ENCODE measurements at places on chromosomes 11 and 22.

DNA sequence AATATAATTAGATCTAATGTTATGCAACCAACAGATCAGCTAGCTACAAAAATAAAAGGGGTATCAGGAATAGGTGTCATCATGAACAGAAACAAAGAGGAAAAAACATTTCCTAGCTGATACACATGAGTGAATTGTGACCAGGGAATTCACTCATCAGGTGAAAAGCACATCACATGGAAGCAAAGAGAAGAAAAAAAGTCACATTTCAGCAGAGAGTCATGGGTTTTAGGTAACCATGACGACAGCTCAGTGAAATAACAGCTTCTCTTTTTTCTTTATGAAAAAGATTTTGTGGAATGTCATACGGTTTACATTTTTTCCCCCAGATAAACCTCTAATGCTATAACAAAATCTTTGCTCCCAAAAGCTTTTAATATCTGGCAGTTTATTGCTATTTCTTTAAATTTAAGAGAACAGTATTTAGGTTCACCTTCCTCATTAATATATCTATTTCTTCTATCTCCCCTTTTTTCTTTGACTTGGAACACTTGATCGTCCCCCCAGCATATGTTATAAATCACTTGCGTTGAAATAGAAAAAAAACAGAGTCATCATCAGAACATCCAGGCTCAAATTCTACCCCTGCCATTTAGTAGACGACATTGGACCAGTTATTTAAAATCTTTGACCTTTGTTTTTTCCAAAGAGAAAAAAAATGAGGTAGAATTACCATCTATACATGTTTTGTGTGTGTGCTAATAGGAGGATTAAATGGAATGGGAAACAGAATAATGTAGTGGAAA is 5.3 kb downstream of the TYR start:
- no peaks in the 10 kb centered on the region for H3K27me3 ChIP-seq
- H3K36me3 ChIP-seq, result no peaks in the 10 kb centered on the region
- no peak overlapping the region for H3K27ac ChIP-seq

- no peaks in the 10 kb centered on the region for H3K36me3 ChIP-seq
- no peak overlapping the region for H3K27ac ChIP-seq
- H3K27me3 ChIP-seq, result peaks cover 63% of the 10 kb centered on the region
- H3K4me1 ChIP-seq, result peaks cover 9% of the 10 kb centered on the region
These were observed 2.4 kb upstream of the WNT11 start for GRCh38 chr11:76208438-76209374.

DNA sequence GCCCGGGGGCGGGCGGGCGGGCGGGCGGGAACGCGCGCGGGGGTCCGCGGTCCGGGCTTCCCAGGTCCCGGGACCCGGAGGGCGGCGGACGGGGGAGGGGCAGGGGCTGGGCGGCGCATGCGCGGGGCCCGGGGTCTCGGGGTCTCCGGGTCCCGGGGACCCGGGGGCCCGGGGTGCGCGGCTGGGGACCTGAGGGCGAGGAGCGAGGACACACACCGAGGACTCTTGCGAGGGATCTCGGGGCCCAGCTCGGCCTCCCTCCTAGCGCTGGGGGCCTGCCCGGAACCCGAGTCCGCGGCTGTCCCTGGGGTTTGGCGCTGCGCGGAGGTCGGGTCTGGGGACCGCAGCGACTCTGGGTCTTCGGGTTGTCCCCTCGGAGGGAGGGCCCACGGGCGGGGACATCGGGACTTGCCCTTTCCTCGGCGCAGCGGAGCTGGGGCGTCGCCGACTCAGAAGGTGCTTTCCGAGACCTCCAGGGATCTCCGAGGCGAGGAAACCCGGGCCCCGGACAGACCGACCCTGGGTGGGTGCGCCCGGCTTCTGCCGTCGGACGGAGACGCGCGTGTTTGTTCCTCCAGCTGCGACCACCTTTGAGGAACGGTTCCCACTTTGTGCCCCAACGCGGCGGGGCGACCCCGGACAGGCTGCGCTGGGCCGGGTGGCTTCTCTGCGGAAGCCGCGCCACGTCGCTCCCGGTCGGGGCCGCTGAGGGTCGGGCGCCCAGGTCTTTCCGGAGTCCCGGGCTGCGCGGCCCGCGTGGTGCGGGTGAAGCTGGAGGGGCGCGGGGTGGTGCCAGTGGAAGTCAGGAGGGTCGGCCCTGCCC is 540 bp downstream of the PPARA start:
- H3K36me3 ChIP-seq, result peaks cover 14% of the 10 kb centered on the region
- no peak overlapping the region for H3K27ac ChIP-seq
- peak; percentile 47 for DNase-seq
- peaks cover 12% of the 10 kb centered on the region for H3K4me1 ChIP-seq

DNA sequence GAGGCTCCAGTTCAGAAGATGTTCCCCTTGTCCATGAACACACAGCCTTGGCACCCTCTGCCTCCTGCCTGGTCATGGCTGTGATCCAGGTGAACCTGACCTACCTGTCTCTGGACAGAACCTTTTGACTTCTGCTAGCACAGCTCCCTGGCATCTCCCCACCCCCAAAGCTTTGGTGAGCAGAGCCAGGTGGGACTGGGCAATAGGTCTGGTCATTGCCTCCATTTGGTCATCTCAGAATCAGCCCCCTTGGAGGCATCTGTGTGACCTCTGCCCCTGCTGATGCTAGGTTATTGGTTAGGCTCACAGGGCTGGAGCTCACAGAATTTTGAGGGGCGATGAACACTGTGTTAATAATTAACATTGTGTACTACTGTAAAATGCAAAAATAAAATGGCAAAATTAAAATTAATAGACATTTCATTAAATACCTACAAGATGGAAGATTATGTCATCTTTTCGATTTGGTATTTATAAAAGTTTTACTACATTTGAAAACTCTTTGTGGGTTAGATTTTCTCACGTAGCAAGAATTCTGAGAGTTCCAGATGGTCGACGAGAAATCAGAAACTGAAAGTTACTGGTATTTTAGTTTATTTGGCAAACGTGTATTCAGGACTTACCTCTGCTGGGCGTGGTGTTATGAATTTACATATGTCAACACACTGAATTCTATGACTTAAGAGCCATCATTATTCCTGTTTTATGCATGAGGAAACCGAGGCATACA is 8.3 kb upstream of the KIAA0930 start:
- no peaks in the 10 kb centered on the region for H3K4me1 ChIP-seq
- DNase-seq, result no peak
- H3K27me3 ChIP-seq, result no peaks in the 10 kb centered on the region
- H3K4me3 ChIP-seq, result no peak overlapping the region

DNA sequence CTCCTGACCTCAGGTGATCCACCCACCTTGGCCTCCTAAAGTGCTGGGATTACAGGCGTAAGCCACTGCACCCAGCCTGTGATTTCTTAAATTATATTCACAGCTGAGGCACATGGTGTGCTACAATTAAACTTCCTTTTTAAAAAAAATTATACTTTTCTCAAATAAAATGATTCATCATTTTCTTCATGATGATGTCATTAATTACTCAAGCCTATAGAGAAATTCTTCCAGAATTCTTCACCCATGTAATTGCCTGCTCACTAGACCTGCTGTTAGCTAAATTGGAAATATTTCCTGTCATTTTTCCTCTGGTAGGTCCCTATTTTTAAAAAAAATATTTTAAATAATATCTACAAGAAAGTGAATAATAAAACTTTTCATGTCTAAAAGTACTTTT is 440.0 kb upstream of the ANO3 start:
- H3K27me3 ChIP-seq, result no peaks in the 10 kb centered on the region
- H3K27ac ChIP-seq, result no peak overlapping the region
- DNase-seq, result no peak
- no peak overlapping the region for H3K4me3 ChIP-seq
- no peaks in the 10 kb centered on the region for H3K36me3 ChIP-seq

DNA sequence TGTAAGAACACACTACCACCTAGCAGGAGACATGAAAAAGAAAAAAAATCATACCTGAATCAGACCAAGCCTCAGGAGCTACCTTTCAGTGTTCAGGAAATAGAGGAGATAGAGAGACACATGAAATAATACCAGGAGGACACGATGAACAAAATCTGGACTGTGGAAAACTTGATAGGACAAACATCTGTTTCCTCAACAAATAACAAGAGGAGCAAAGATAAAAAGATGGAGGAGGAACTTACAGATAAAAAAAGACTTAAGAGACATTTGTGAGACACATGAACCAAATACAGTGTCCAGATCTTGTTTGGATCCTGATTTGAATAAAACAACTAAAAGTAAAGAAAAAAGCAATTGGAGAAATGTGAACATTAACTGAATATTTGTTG is 12.4 kb upstream of the KCNE3 start:
- no peak overlapping the region for H3K4me3 ChIP-seq
- DNase-seq, result no peak
- no peak overlapping the region for H3K27ac ChIP-seq
- no peaks in the 10 kb centered on the region for H3K36me3 ChIP-seq

DNA sequence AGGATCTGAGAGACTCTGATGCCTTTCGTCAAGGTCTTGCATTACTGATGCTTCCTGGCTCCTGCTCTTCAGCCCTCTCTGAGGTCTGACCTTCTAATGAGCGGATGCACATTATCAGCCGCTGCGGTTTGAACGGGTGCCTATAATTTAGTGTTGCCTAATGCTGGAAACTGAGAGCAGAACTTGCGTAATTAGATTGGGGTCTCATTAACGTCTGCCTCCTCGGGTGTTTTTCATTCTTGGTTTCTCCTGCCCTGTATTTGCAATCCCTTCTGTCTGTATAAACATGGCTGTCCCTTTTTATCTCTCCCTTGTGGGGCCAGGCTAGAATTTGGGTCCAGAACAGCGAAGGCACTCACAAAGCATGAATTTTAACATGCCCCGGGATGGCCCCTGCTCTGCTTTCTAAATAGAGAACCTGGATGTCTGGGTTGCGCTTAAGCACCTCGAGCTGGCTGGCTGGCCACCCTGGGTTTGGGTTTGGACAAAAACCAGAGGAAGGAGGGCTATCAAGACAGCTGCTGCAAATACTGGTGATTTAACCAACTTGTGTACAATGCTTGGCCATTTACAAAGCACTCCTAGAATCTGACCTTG is 118.6 kb downstream of the TIMP3 start:
- DNase-seq, result no peak
- H3K27ac ChIP-seq, result no peak overlapping the region
- peaks cover 2% of the 10 kb centered on the region for H3K27me3 ChIP-seq
- no peaks in the 10 kb centered on the region for H3K36me3 ChIP-seq

DNA sequence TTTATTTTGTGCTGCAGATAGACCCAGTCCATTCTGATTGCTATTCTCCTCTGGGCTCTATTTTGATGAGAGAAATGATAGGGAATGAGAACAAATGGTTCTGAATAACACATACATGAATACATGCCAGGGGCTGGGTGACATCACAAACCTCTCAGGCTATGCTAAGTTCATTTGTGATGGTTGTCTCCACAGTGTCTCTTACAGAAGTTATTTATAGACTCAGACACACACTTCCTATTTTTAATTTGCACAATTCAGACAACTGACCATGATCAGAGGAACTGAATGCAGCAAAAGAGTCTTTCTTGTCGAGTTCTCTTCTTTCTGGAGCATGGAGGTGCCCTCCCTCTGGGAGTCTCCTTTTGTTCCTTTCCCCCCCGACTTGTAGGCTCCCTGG is 991.7 kb downstream of the OPCML start:
- DNase-seq, result no peak
- H3K27me3 ChIP-seq, result no peaks in the 10 kb centered on the region
- no peak overlapping the region for H3K4me3 ChIP-seq
- no peaks in the 10 kb centered on the region for H3K36me3 ChIP-seq
- no peaks in the 10 kb centered on the region for H3K4me1 ChIP-seq

GRCh38 chr22:45208993-45209838 is 31.5 kb downstream of the KIAA0930 start:
- no peak overlapping the region for H3K27ac ChIP-seq
- no peak overlapping the region for H3K4me3 ChIP-seq
- no peaks in the 10 kb centered on the region for H3K4me1 ChIP-seq

- H3K4me3 ChIP-seq, result no peak overlapping the region
- no peaks in the 10 kb centered on the region for H3K36me3 ChIP-seq
- peaks cover 2% of the 10 kb centered on the region for H3K4me1 ChIP-seq
- no peak for DNase-seq
- no peak overlapping the region for H3K27ac ChIP-seq
- peaks cover 5% of the 10 kb centered on the region for H3K27me3 ChIP-seq
These were observed 40.3 kb upstream of the E2F8 start for GRCh38 chr11:19281041-19281440.

DNA sequence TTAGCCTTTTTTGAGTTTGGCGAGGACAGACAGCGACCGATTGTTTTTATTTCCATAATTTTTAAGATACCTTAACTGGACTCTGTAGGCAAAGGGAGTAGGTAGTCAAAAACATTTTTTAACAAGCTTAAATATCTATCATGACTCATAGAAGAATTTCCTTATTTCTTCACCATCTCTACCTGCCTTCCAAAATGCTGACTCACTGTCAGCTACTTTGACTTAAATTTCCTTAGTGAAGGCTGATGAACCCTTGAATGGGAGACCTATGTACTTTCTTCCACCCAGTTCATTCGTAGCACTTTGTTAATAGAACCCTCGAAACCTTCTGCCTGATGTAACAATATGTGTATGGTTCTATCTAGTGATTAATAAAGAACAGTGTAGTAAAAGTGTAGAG is 1.1 kb upstream of the MTMR2 start:
- no peak for DNase-seq
- H3K27ac ChIP-seq, result no peak overlapping the region

DNA sequence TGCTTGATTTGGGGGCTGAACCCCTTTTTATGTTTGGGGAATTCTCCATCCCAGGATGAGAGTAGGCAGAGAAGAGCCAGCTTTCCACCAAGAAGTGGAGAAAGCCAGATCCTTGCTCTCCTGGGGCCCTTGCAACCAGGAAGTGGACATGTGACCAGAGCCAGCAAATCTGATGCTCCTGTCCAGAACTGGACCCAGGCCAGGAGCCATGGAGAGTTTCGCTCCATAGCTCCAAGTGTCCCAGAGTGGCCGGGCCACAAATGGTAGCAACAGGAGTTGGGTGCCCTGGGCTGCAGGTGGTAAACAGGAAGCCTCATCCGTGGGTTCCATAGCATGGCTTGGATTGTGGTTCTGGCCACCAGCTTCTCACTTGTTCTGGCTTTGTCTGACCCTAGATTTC is 93.9 kb upstream of the CD82 start:
- H3K36me3 ChIP-seq, result no peaks in the 10 kb centered on the region
- DNase-seq, result no peak
- peaks cover 18% of the 10 kb centered on the region for H3K27me3 ChIP-seq
- no peak overlapping the region for H3K4me3 ChIP-seq
